Left lobe of liver (tissue), 2 donors: ENCODE measurements at places on chromosomes 7 and 10.

GRCh38 chr7:91330866-91331265 lies 66.6 kb downstream of the FZD1 start:
- DNase-seq = no peak

GRCh38 chr7:1985936-1986335 lies 246.8 kb downstream of the MAD1L1 start:
- DNase-seq = no peak

DNA sequence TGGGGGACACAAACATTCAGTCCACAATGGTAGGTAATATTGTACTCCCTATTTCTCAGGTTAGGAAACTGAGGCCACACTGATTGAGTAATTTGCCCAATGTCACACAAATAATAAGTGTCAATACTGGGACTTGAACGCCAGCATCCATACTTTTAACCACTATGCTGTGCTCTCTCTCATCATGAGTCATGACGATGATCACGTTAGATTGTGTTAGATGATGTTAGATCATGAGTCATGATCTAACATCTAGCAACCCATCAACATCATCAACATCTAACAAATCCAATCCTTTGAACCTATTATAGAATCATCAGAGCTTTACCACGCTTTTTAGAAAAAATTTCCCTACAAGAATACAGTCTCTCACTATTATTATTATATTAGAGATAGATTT lies 28.1 kb upstream of the HERPUD2 start:
- no peak for DNase-seq

GRCh38 chr7:88480271-88480670 lies 173.6 kb upstream of the STEAP4 start:
- no peak for DNase-seq

- no peak for DNase-seq
Measured at GRCh38 chr7:157844141-157844540, 507.3 kb downstream of the DNAJB6 start.

GRCh38 chr10:29470355-29470705 lies 164.4 kb downstream of the SVIL start:
- DNase-seq = no peak

DNA sequence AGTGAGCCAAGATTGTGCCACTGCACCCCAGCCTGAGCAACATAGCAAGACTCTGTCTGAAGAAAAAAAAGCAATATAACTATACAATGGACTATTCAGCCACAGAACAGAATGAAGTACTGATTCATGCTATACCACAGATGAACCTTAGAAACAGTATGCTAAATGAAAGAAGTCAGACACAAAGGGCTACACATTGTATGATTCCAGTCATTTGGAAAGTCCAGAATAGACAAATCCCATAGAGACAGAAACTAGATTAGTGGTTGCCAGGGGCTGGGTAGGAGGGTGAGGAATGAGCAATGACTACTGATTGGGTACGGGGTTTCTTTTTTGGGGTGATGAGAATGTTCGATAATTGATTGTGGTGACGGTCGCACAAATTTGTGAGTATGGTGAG lies 9.6 kb upstream of the CFAP70 start:
- no peak for DNase-seq

- DNase-seq = no peak
Measured at GRCh38 chr7:126755381-126755780, 497.4 kb downstream of the GRM8 start.

DNA sequence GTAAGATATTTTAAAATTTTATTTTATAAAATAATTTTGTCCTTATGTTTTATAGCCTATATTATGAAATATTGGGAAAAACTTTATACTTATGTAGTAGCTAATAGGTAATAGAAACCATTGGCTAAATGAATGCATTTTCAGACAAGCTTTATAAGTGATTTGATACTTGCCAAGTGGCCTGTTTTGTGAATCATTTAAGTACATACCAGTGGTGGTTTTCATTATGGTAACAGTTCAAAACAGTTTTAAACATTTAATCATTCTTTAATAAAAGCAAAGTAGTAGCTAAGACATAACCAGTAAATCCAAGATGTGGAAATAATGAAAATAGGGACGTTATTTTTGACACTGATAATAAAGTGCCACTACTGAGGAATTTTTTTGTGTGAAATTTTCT lies 182.2 kb downstream of the PHF14 start:
- DNase-seq = no peak

- no peak for DNase-seq
Measured at GRCh38 chr10:98349508-98349922, 65.5 kb downstream of the PYROXD2 start.

- no peak for DNase-seq
Measured at GRCh38 chr10:52875336-52875735, 102.8 kb upstream of the MBL2 start.

- DNase-seq = no peak
Measured at GRCh38 chr10:125149036-125149679, 11.2 kb downstream of the CTBP2 start.

GRCh38 chr7:32506266-32507054 lies 11.2 kb downstream of the AVL9 start:
- DNase-seq = no peak

GRCh38 chr7:21891291-21891690 lies 54.4 kb downstream of the CDCA7L start:
- no peak for DNase-seq

- no peak for DNase-seq
Measured at GRCh38 chr10:119252051-119252465, 44.7 kb downstream of the GRK5 start.

- DNase-seq = no peak
Measured at GRCh38 chr10:98383869-98384268, 31.1 kb downstream of the PYROXD2 start.

- DNase-seq = no peak
Measured at GRCh38 chr10:79244068-79244442, 103.2 kb upstream of the PPIF start.

GRCh38 chr10:91883549-91884444 lies 25.5 kb downstream of the FGFBP3 start:
- DNase-seq = no peak

GRCh38 chr7:107559864-107560263 lies 3.9 kb downstream of the COG5 start:
- DNase-seq = no peak

GRCh38 chr7:142930126-142930730 lies 3.3 kb downstream of the TRPV5 start:
- DNase-seq = no peak

- DNase-seq = peak; percentile 96
Measured at GRCh38 chr10:72254813-72255568, 18.7 kb upstream of the DDIT4 start.

DNA sequence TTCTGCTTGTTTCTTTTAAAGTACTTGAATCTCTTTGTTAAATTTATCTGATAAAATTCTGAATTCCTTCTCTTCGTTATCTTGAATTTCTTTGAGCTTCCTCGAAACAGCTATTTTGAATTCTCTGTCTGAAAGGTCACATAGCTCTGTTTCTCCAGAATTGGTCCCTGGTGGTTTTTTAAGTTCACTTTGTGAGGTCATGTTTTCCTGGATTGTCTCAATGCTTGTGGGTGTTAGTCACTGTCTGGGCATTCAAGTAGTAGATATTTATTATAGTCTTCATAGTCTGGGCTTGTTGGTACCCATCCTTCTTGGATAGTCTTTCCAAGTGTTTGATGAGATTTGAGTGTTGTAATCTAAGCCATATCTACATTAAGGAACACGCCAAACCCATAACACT lies 1060.6 kb downstream of the LRMDA start:
- DNase-seq = no peak

- DNase-seq = no peak
Measured at GRCh38 chr7:77687100-77687746, 9.0 kb upstream of the RSBN1L start.

DNA sequence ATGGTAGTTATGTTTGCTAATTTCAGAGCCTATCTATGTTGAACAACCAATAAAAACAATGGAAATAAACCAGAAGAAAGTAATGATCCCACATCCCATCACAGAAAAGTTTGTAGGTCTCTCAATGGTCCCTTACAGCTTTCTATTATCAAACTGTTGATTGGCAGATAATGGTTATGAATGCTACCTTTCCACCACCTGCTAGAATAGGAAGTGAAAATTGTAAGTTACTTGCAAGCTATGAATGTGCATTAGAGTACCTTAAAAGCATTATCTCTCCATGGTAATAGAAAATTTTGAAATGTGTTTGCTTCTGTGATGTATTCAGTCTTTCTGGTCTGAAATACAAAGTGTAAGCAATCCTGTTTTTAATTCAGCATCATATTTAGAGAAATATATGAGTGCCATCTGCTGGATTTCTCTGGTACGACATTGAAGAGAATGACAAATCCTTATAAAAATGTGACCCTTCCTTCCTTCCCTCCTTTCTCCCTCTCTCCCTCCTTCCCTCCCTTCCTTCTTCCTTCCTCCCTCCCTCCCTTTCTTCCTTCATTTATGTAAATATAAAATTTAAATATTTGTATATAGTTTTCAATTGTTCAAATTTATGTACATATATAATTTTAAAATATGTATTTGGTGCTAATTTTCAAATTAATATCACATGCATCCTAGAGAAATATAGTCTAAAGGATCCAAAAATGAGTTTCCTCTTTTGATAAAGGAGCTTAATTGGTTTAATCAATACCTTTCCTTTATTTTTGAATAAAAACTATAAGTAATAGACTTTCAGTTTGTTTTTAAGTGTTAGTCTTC lies 41.4 kb upstream of the PNLIPRP3 start:
- DNase-seq = no peak

DNA sequence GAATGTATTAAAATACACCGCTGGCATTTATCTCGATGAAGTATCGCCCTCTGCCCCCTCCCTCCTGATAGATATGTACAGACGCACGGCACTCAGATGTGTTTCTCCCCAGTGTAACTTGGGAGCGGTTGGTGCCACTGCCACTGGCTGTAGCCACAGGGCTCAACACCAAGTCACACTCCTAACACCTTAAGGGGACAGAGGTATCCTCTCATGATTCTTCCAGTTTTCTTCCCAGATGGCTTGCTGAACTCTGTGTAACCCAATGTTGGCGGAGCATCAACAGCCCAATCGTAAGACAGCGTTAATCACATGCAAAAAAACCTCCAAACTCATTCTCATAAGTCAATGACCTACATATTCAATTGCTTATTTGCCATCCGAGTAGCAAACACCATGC lies 35.5 kb downstream of the CTBP2 start:
- no peak for DNase-seq

DNA sequence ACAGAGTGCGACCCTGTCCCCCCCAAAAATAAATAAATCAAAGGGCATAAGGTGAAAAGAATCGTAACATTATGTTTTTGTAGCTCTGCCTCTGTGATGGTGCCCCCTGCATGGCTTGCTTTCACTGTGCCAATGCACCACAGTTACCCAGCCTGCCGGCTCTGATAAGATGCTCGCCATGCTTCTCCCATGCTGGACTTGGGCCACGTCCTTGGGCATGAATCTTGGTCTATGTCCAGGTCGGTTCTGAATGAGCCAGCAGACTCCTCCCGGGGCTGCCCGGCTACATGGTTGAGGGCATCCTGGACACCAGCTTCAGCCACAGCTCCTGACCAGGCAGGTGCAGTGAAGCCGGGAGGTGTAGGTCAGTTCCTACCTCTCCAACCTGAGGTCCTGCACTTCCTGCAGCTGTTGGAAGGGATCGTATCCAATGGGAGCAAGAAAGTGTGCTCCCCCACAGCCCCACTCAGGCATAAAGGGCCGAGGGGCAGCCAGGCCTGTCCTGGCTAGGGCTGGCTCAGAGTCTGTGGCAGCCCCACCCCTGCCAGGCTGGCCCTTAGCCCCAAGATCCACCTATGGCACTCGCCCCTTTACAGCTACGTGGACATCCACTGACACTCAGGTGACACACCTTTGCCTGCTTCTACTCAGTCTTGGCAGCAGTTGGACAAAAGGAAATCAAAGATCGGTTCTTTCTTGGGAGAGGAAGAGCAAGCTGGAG lies 34.1 kb downstream of the CHST3 start:
- DNase-seq = no peak

GRCh38 chr10:35946556-35946955 lies 304.5 kb upstream of the FZD8 start:
- no peak for DNase-seq

GRCh38 chr7:83559887-83560286 lies 89.1 kb downstream of the SEMA3E start:
- no peak for DNase-seq

DNA sequence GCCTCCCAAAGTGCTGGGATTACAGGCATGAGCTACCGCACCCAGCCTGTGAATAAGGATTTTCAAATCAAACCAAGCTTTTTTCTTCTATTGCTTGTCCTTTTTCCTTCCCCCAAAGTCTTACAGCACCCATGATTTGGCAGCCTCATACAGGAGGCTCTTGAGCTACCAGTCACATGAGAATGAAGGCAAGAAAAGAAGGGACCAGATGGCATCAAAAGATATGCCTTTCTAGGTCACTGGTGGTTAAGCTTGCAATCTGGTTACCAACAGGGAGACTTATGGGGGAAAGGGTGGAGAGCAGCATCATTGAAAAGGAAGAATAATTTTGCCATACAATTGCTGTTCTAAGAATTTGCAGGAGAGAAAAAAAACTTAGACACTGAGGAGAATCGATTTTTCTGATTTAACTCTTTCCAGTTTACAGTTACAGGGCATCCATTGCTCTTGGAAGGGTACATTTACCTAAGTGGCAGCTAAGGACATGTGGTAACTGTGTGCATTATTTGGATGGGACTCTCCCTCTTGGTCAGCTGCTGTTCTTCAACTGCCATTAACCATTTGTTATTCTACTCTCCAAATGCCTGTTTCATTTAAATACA lies 29.5 kb downstream of the SMNDC1 start:
- no peak for DNase-seq

DNA sequence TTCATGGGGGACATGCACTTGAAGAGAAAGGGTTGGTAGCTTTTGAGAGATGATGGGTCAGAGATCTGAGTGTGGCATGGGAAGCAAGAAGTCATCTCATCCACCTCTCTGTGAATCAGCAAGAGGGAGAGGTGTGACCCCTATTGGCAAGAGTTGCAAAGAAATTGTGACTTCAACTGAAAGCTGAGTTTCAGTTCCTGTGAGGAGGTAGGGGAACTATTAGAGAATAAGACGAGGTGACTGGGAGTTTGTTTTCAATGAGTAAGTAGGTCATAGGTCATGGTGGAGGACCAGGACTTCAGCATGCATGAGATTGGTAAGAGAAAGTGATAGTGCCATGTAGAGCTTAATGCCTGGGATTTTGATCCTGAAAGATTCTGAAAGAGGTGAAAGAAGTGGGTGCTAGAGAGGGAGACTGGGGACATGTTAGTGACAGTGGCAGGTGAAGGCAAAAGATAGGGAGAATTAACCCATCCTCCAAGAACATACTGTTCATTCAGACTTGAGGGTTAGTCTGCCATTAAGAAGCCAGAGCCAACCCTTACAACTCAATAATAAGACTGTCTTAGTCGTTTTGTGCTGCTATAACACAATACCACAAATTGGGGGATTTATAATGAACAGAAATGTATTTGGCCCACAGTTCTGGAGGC lies 75.5 kb upstream of the CAPZA2 start:
- no peak for DNase-seq

- no peak for DNase-seq
Measured at GRCh38 chr10:100174699-100175677, 10.8 kb downstream of the ERLIN1 start.

DNA sequence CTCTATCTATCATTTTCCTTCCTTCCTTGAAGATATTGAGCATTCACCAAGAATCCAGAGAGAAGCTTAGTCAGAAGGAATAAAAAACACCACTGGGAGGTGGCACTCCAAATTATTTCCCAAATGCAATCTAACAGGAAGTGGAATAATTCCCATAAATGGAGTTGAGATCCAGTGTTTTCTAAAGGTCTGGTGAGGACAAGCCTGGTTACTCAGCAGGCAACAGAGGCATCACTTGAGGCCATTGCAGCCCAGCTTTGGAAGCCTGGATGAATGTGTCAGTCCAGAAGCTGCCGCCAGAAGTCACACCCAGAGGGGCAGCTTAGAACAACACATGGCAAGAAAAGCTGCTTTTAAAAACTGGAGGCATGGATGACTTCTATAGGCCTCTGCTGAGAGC lies 288.9 kb upstream of the KLF6 start:
- DNase-seq = no peak
